ENCODE measurements at places on chromosomes 16 and 17. TPM values are rescaled to one million over a fixed set of nuclear protein-coding genes. Genes with fewer than 3 reads are reported as not detected.

The OTOA gene
- 0.17 TPM for total RNA-seq

The TLCD2 gene
- 1.9 TPM for total RNA-seq

The CCDC92B gene
- total RNA-seq: not detected

The NRN1L gene
- 2.9 TPM for total RNA-seq

The SHCBP1 gene
- total RNA-seq: 3.7 TPM

The ARHGDIG gene
- total RNA-seq: 0.62 TPM

DNA sequence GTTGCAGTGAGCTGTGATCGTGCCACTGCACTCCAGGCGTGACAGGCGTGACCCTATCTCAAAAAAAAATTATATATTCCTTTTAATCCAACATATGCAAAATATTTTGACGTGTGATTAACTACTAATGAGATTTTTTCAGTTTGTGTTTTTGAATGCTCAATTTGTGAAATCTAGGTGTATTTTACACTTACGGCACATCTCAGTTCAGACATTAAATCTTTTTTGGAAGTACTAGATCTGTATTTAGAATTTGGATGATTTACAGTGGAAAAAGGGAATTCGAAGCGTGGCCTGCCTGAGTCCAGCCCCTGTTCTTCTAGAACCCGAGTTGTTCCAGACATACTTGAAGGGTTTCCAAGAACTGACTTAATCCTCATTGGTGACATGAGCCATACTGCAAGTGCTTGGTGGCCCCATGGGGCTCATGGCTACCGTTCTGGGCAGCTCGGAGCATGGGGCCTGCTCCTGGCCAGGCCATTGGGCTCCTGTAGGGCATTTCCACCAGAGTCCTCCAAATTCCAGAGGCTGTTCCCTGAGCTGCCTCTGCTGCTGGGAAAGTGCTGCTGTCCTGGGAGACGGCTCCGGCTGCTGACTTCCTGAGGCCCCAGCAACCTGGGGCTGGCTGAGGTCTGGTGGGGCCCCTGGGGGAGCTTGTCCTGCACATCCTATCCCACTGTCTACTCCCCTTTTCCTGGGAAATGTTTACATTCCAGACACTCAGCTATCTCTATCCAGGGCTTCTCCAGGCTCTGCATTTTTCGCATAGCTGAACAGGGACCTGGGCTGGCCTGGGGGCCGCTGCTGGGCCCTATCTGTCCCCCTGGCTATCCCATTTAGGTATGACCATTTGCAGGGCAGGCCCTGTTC, 27.2 kb downstream of the LLGL2 start:
- DNase-seq: no peak

DNA sequence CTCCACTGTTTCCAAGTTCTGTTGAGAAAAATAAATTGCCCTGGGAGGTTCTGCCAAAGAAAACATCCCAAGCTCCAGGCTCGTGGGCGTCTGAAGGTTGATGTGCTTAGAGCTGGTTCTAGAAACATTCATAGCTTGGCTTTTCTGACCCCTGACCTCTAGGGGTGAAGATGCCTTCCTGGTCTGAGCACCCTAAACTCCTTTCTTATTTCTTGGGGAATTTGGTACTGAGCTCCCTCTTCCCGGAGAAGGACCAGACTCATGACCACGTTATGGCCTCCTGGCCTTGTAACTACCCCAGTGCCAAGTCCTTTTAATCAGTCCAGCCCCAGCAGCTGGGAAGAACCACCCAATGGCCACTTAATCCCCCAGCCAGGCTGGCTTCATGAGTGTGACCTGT, 66.4 kb downstream of the MYH11 start:
- no peak for DNase-seq

GRCh38 chr17:75412455-75413317, 7.2 kb upstream of the GRB2 start:
- no peak for DNase-seq

- no peak for DNase-seq
Measured at GRCh38 chr16:80791411-80791810, 13.0 kb downstream of the CDYL2 start.

DNA sequence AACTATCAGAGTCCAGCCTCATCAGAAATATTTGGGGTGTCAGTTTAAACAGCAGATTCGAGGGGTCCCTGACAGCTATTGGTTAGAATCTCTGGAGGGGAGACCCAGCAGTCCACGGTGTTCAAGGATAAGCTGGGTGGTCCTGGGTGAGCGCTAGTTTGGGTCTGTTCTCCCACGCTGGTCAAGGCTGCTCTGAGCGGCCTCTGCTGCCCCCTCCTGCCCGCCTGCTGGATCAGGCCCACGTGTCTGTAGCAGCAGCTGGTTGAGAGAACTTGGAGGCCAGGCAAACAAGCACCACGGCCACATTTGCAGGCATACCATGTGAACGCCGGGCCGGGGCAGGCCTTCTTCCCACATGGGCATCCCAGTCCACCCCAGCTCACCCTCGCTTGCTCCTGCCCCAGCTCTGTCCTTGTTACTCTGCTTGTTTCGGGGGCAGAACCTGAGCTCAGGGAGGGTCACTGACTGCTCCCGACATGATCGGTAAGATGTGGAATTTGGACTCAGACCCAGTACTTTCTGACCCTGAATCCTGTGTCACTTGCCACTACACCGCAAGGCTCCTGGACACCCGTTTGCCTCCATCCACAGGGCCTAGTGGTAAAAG, 7.4 kb downstream of the FOXF1 start:
- no peak for DNase-seq

DNA sequence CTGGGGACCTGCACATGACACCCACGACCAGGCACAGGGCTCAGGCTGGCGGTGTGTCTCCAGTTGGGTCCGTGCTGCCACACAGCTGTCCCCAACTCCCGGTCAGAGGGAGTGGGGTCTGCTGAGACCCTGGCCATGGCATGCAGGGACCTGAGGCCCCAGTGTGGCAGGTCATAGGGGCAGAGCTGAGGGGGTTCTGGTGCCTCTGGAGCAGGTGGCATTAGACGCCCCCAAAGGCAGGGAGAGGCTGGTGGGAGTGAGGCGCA, 4.2 kb downstream of the NUBP2 start:
- DNase-seq: no peak

GRCh38 chr17:3030096-3030495, 33.3 kb downstream of the OR1D5 start:
- DNase-seq: no peak

DNA sequence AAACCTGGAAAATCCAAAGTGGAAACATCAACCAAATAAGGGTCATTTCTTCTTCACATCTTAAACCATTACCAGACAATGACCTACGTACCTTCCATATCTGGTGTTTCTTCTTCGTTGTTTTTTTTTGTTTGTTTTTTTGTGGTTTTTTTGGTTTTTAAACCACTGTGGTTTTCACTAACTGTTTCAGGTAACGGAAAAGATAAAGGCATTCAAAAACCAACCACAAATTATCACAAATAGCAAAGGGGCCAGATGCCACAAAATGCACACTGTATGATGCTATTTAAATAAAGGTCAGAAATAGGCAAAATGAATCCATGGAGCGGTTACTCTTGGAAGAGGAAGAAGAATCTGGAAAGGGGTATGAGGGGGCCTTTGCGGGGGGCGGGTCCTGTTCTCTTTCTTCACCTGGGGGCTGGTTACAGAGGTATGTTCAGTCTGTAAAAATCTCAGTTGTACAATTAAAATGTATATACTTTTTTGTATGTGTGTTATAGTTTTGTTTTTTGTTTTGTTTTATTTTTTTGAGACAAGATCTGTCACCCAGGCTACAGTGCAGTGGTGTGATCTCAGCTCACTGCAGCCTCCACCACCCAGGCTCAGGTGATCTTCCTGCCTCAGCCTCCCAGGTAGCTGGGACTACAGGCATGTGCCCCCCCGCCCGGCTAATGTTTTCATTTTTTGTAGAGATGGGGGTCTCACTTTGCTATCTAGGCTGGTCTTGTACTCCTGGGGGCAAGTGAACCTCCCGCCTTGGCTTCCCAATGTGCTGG, 29.6 kb downstream of the LITAF start:
- DNase-seq: no peak

- DNase-seq: no peak
Measured at GRCh38 chr16:84611041-84611440, 6.8 kb downstream of the COTL1 start.

- no peak for DNase-seq
Measured at GRCh38 chr17:49031965-49032928, 35.1 kb downstream of the IGF2BP1 start.

GRCh38 chr17:45688353-45688752, 95.8 kb upstream of the CRHR1 start:
- no peak for DNase-seq

GRCh38 chr17:42087042-42087701, 11.1 kb downstream of the ZNF385C start:
- no peak for DNase-seq
